ENCODE measurements at places on chromosomes 3 and 15.

DNA sequence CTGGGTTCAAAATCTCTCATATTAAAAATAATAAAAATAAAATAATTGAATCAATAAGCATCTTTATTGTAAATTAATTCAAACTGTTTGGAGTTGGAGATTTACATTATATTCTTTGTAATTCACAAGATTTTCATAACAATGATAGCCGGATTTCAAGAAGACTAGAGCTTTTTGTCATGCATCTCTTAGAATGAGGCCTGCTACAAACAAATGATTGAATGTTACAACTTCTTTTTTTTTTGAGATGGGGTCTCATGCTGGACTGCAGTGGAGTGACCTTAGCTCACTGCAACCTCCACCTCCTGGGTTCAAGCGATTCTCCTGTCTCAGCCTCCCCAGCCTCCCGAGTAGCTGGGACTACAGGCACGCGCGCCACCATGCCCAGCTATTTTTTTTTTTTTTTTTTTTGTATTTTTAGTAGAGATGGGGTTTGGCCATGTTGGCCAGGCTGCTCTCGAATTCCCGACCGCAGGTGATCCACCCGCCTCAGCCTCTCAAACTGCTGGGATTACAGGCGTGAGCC lies 3.5 kb downstream of the SLTM start:
- no peak for DNase-seq

GRCh38 chr3:51637144-51637940 lies 33.7 kb upstream of the TEX264 start:
- no peak for DNase-seq

GRCh38 chr3:46968783-46969428 lies 7.6 kb downstream of the CCDC12 start:
- DNase-seq, result no peak

GRCh38 chr3:131283862-131284261 lies 97.7 kb upstream of the NUDT16 start:
- peak; percentile 8 for DNase-seq

DNA sequence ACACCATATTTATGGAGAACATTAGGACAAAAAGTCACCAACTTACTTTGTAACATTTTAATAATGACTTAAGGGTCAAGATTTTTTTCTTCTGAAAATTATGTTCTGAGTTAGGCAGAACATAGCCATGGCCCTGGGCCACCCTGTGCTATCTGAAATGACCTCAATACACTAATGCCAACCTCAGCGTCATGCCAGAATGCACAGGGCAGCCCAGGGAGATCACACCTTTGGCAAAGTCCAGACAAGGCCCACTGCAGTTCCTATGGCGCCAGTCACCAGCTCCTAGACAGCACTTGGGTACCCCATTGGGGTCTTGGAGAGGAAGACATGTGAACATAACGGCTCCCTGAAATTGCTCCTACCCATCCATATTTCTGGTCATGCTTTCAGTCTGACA lies 33.1 kb downstream of the HCLS1 start:
- DNase-seq, result no peak

DNA sequence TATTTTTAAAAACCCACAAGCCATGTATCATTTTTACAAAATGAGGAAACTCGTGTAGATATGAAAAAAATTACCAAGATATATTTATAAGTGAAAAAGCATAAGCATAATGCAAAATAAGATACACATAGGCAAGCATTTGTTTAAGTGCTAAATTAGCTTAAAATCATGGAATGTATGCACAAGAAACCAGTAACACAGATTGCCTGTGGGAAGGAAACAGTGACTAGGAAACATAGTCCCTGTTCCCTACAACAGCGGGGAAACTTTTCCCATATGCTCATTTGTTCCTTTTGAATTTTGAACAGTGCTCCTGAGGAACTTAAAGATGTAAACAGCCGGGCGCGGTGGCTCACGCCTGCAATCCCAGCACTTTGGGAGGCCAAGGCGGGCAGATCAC lies 169.5 kb downstream of the PDE8A start:
- DNase-seq, result no peak
